Aorta (tissue), 5 donors: ENCODE measurements at places on chromosomes 6 and 20.
A peak's percentile ranks its signal among the peaks of the same experiment; 100 is the strongest.

GRCh38 chr6:144586986-144587385 lies 301.9 kb downstream of the UTRN start:
- no peak for DNase-seq

- no peak for DNase-seq
These were observed 107.2 kb upstream of the SIRPA start for GRCh38 chr20:1788044-1788443.

GRCh38 chr6:16547587-16547986 lies 213.7 kb downstream of the ATXN1 start:
- no peak for DNase-seq

- no peak for DNase-seq
These were observed 20.1 kb downstream of the FRMD1 start for GRCh38 chr6:168058691-168059551.

DNA sequence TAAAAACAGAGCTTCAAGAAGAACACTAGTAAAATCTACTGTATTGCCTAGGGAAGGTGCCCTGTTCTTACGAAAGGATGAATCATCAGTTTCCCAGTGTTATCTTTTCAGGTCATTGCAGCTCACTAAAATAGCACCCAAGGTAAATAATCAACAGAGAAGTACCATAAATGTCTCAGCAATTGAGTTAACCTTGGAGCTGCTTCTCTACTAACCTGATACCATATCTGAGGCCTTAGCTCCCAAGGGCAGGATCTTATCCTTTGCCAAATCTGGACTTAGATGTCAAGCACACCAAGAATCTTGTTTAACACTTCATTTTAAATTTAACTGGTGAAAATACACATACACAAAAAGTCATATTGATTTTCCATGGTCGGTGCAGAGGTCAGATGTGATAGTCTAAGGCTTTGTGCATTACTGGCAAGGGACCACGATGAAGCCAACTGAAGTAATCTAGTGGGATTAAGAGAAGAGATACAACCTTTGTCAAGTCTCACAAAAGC lies 81.5 kb downstream of the EDN1 start:
- DNase-seq, result no peak

- DNase-seq, result no peak
These were observed 84.6 kb upstream of the PROKR2 start for GRCh38 chr20:5401277-5401875.

GRCh38 chr20:61185841-61186601 lies 66.0 kb upstream of the CDH4 start:
- no peak for DNase-seq

DNA sequence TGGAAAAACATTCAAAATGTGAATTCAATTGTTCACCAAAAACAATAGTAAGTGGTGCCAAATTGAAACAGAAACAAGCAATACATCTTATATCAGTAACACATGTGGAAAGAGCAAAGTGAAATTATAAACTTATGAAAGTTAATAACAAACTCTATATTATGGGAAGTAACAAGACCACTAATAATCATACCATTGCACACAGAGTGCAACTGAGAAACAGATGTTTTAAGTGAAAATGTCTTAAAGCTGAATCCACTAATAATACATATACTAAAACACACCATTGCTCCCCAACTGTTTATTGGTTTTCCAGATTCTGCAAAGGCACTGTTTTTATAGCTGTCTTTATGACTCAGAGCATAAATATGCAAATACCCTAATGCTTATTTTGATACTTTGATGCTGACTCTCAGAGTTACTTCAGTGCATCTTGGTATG lies 292.3 kb downstream of the RFPL4B start:
- no peak for DNase-seq

- DNase-seq, result no peak
These were observed 43.0 kb downstream of the HDDC2 start for GRCh38 chr6:125258651-125259353.

DNA sequence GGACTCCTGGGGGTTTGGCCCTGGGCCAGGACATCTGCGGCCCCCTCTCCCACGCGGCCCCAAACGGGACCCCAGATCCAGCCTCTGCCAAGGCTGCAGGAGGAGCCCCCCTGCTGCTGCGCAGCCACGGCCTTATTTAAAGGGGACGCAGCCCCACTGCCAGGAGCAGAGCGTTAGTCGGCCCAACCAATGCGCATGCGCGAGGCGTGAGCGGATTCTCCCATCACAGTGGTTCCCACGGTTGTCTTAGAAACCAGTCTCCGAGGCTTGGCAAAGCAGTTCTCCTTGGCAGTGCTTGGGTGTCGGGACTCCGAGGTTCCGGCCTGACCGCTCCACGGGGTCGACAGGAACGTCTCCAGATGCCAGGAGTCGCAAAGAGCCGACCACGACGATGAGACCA lies 288.3 kb upstream of the ZNF337 start:
- peak; percentile 80 for DNase-seq

GRCh38 chr6:12383448-12383847 lies 93.3 kb downstream of the EDN1 start:
- no peak for DNase-seq

GRCh38 chr6:89941031-89941762 lies 46.9 kb downstream of the GJA10 start:
- no peak for DNase-seq

GRCh38 chr6:37017606-37018197 lies 12.2 kb downstream of the FGD2 start:
- no peak for DNase-seq

DNA sequence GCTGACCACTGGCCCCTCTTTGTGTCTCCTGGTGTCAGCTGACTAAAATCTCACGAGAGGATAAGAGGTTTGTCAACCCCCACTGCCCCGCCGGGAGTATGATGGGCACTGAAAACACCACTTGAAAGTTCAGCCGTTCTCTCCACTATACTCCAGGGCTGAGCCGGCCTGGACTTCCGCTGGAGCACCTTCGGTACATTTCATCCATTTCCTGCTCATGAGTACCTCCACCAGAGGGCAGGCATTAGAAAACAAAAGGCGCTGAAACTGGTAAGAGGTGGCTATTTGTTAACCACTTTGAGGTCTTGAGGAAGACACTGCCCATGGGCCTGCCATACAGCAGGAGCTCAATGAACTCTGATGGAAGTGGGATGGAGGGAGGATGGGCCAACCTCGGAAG lies 17.9 kb upstream of the ANKRD60 start:
- no peak for DNase-seq

DNA sequence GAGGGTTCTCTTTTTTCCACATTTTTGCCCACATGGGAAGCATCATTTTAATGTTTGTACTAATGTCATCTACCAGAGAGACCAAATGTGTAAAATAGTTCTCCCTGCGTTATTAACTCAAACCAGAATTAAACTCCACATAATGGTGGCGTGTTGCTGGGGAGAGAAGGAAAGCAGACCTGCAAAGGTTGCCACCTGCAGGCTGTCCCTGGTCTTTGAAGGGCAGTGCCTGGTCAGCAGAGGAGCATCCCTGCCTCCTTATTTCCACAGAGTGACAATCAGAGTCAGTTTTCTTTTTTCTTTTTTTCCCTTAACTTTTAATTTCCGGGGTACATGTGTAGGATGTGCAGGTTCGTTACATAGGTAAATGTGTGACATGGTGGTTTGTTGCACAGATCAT lies 214.5 kb downstream of the TBX18 start:
- no peak for DNase-seq

DNA sequence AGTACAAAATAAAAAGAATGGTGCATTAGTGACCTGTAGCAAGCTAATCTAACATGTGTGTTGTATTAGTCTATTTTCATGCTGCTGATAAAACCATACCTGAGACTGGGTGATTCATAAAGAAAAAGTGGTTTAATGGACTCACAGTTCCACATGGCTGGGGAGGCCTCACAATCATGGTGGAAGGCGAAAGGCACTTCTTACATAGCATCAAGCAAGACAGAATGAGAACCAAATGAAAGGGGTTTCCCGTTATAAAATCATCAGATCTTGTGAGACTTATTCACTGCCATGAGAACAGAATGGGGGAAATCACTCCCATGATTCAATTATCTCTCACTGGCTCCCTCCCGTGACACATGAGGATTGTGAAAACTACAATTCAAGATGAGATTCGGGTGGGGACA lies 45.4 kb upstream of the AIG1 start:
- no peak for DNase-seq

DNA sequence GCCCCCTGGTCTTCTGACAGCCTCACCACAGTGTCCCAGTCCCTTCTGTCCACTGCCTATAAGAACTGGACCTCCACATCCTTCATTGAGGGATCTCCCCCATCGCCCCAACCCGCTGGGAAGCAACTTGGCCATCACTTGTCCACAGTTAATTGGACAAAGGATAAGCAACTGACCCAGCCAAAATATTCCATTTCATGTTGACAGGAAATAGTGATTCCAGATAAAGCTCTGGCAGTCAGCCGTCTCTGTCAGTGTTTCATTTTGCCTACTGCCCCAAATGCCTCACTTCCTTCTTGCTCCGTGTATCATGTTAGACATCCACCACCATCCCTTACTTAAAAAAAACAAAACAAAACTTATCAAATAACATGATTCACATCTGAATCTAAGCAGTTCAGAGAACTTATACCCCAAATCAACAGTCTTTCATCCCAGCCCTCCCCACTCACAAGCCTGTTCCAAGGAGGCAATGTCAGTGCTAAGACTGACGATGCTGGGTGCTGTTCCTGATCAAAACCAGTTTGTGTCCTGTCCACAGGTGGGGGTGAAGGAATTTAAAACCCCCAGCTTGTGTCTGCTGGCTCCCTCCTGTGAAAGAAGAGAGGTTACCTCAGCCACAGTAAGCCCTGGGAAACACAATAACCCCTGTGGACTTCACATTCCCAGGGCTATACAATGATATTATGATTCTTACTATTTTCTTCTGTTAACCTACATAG lies 162.5 kb downstream of the WDR27 start:
- DNase-seq, result no peak

GRCh38 chr20:16587066-16587465 lies 13.8 kb upstream of the KIF16B start:
- no peak for DNase-seq

DNA sequence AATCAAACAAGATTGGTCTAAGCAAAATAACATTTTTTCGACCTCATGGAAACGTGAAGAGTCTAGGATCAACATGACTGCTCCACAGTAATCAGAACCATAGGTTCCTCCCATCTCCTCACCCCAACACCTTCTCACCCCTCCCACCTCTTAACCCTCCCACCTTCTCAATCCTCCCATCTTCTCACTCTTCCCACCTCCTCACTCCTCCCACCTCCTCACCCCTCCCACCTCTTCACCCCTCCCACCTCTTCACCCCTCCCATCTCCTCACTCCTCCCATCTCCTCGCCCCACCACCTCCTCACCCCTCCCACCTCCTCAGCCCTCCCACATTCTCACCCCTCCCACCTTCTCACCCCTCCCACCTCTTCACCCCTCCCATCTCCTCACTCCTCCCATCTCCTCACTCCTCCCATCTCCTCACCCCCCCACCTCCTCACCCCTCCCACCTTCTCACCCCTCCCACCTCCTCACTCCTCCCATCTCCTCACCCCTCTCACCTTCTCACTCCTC lies 567.4 kb downstream of the C6orf118 start:
- DNase-seq, result no peak

DNA sequence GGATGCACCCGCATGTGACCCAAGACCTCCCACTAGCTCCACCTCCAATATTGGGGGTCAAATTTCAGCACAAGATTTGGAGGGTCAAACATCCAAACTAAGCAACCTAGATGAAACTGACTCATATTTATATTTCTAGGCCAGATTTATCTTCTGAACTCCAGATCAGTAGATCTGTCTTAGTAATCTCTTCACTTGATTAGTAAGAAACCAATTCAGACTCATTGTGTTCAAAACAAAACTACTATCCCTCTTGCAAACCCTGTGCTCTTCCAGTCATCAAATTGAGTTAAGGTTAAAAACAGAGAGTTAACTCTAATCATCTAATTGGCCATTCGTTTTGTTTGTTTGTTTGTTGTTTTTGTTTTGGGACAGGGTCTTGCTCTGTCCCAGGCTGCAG lies 43.3 kb downstream of the MKKS start:
- no peak for DNase-seq

DNA sequence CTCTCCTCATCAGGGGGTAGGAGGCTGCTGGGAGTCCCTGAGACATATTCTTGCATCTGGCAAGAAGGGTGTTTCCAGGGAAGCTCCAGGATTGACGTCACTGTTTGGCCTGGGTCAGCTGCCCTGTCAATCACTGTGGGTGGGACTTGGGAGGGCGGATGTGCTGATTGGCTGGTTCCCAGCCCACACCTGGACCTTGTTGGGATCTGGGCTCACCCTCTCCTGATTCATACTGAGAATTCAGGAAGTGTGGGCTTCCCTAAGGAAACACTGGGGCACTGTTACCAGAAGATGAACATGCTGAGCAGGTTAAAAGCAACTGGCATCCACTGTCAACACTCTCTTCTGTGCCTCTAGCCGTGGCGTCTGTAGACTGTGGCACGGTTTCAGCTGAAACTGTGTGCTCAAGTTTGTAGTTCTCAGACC lies 36.5 kb downstream of the CDH26 start:
- DNase-seq, result no peak

- no peak for DNase-seq
These were observed 27.9 kb upstream of the POPDC3 start for GRCh38 chr6:105207524-105208269.

DNA sequence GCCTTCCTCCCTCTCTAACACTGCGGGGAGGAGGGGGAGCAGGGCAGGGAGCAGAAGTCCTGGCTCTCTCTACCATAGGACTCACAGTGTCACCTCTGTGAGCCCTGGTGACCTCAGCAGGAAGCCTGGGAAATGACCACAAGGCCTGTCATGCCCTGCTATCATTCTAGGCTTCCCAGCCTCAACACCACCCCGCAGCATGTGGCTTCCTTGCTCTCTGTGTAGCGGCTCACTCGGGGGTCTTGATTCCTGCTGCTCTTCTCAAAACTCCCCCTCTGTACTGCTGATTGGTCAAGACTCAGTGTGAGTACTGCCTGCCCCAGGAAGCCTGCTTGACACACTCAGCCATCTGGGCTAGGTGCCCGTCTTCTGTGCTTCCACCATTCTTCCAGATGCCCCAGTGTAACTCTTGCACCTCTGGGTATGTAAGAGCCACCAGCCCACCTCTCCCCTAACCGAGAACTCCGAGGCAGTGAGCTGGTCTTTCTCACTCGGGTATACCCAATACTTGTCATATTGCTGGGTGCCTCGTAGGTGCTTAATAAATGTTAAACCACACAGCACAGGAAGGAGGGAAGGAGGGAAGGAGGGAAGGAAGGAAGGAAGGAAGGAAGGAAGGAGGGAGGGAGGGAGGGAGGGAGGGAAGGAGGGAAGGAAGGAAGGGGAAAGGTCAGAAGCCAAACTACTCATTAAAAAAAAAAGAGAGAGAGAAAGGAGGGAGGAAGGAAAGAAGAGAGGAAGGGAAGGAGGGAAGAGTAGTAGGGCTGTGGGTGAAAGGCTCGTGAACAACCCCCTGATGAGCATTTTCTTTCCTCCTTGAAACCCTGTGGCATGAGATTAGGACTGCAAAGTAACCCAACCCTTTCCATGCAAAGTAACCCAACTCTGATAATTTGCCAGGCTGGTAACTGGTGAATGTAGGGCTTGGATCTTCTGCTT lies 5.0 kb downstream of the MDFI start:
- peak; percentile 27 for DNase-seq

DNA sequence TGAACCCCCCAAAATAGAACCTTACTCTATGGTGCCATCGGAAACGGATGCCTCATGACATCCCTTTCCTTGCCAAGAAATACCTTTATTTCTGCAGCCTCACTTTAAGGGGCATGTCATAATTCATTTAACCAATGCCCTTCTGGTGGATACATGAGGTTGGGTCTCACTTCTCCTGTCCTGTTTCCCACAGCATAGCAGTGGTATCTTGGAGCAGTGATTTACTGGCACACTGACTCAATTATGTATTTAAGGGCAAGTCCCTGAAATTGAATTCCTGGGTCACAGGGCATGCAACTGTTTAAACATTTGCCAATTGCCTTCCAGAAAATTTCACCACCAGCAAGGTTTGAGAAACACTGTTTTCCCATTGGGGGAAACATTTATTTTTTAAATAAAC lies 639 bp upstream of the LBP start:
- DNase-seq, result no peak
